Astrocyte (in vitro differentiated cells and primary cell): ENCODE measurements at places on chromosomes 16 and 17.

DNA sequence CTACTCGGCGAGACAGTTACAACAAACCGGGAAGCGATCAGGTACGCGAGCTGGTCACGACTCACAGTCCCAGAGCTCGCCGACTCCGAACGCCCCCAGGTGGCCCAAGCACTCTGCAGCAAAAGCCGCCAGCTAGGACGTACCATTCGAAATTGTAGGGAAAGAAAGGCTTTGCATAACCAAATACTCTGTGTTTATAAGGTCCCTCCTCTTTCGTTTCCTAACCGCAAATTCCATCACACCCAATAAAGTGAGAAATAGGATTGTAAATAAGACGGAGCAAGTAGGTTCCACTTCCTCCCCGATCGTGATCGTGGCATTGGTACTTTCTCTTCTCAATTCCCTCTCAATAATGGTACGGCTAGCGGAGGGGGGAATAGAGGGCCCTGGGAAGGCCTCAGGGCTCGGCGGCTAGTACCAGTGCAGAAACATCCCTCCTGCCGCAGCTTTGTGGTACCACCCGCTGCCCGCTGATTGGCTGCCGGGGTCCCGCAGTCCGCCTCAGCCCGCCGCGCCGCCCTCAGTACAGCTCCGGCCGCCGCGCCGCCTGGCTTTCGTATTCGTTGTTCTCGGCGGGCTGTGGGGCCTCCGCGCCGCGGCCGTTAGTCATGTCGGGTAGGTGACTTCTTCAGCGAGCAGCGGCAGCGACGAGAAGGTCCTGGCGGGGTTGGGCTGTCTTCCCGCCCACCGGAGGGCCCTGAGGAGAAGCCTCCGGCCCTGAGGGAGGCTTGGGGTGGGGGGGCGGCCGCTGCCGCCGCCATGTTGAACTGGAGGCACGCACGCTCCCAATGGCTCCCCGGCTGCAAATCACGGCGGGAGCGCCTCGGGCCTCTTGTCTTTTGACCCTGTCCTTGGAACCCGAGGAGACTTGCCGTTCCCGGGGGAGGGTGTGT is at the start of gene TAF15:
TAF15 (plus strand) TSS at position 523 of the 893 bp plus-strand sequence; CDS start at position 609, 86 bp downstream.
- DNase-seq, result peak; percentile 99

DNA sequence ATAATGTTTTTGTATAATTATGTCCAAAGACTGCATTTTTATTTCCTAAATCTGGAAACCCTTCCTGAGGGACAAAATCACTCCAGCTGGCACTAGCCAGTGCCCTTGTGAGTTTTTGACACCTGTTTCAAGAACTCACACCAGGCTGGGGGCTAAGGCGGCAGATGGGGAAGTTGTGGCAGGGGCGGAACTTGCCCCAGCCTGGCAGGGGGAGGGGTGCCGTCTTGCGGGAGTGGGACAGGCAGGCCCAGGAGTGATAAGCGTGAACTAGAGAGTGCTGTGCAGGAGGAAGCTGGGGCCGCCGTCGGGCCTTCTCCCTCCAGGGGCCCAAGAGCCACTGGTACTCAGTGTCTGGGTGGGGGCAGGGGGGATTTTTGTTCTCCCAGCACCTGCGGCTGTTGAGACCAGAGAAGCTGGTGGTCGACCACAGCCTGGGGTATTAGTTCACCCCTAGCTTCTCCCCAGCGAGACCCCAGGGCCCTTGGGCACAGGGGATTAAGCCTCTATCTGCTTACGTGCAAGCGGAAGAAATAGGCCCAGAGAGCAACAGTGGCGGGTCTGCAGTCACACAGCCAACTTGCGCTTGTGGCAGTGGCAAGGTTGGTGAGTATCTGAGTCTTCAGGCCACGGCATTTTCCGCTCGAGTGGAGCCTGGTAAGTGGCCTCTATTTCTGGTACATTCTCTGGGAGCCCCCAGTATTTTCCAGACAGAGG is 40.2 kb upstream of the PLCG2 start:
- DNase-seq, result no peak

DNA sequence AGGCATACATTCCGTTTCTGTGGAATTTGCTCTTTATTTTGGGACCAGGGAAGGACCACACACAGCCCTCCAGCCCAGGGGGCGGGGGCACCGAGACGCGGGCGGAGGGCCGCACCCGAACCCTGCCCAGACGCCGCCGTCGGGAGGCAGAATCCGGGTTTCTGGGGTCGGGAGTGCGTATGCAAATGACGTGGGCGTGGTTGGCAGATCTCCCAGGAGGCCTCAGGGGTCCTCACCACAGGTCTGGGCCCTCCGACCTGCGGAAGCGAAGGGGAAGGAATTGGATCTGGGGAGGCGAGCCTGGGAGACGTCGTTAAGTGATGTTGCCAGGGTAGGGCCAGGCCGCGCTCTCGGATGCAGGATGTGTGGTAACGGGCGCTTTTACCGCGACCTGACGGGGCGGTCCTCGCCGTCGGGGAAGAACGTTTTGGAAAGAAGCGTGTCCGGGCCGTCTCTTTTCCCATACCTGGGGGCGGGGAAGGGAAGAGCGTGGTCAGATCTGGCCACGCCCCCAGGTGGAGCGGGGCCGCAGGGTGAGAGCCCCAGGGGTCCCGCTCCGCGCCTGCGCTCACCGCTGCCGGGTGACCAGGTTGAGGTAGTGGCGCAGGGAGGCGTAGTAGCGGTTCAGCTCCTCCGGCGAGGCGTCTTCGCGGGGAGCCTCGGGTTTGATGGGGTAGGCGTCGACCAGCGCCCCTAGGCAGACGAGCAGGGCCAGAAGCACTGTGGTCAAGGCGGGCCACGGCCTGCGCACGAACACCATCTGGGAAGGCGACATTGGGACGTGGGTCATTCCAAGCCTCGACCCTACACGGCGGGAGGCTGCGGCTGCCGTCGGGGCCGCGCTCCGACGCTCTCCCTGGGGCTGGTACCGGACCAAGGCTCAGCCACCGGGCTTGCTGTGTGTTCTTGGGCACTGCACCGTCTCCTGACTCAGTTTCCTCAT is 745 bp downstream of the PYY start:
- DNase-seq, result no peak

- DNase-seq, result no peak
Observed at GRCh38 chr17:47686664-47687327, 7.2 kb upstream of the TBKBP1 start.

DNA sequence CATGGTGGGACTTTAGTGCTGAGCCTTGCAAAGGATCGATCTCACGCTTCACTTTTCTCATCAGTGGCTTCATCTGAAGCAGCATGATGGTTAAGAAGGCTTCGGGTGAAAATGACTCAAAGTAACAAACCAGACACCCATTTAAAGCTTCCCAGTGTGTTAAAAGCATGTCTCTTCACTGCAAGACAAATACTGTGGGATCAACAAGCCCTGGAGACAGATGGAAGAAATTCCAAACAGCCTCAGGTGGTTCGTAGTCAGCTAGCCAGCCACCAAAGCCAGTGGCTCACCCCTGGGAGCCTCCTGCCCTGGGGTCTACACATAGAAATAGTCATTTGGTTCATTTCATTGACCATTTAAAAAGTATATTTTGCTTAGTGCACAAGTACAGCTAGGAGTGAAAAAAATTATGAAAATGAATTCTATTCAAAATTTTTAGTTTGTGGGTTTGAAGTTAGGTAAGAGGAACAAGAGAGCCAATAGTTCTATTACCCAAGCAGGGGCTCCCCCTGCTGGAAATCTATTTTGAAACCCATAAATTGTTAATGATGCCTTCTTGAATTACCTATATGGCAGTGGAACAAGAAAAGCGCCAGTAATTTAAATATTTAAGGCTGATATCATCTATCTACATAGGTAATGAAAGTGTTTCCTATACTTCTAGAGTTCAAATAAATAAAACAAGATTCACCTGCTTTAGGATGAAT is 51.6 kb downstream of the PMP22 start:
- no peak for DNase-seq
